ENCODE measurements at places on chromosomes 3 and 15. TPM values are rescaled to one million over a fixed set of nuclear protein-coding genes. Genes with fewer than 3 reads are reported as not detected.

DNA sequence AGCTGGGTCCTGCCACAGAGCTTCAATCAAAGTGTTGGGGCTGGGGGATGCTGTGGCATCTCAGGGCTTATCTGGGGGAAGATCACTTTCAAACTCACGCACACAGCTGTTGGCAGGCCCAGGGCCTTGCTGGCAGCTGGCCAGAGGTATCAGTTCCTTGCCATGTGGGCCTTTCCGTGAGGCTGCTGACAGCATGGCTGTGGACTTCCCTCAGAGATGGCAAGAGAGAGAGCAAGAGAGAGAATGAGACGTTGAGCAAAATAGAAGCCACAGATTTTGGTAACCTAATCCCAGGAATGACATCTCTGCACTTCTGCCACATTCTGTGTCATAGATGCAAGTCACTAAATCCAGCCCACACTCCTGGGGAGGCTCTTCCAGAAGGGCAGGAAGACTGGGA, 91.0 kb downstream of the TPRG1 start:
- H3K4me1 ChIP-seq, result no peaks in the 10 kb centered on the region
- H3K36me3 ChIP-seq, result no peaks in the 10 kb centered on the region
- peaks cover 18% of the 10 kb centered on the region for H3K27me3 ChIP-seq
- no peak for DNase-seq

The ZIC1 gene
- polyA plus RNA-seq, result 11.3 TPM

- H3K27me3 ChIP-seq, result no peaks in the 10 kb centered on the region
- H3K27ac ChIP-seq, result peak overlapping the region; percentile 44
- H3K36me3 ChIP-seq, result no peaks in the 10 kb centered on the region
- no peaks in the 10 kb centered on the region for H3K4me1 ChIP-seq
Observed at GRCh38 chr3:115233021-115233420, 85.9 kb upstream of the ZBTB20 start.

- peaks cover 4% of the 10 kb centered on the region for H3K36me3 ChIP-seq
- H3K4me3 ChIP-seq, result no peak overlapping the region
- no peak for DNase-seq
- H3K4me1 ChIP-seq, result no peaks in the 10 kb centered on the region
- H3K27ac ChIP-seq, result no peak overlapping the region
Observed at GRCh38 chr3:31573036-31573779, 40.5 kb downstream of the STT3B start.

The ANKUB1 gene
- polyA plus RNA-seq, result not detected

The DNAJA4 gene
- 0.02 TPM for polyA plus RNA-seq

- H3K36me3 ChIP-seq, result no peaks in the 10 kb centered on the region
- no peaks in the 10 kb centered on the region for H3K4me1 ChIP-seq
- H3K4me3 ChIP-seq, result no peak overlapping the region
- no peak for DNase-seq
Observed at GRCh38 chr15:72078887-72079286, 39.1 kb downstream of the MYO9A start.

Data from SK-N-SH (cell line).